WTC11 (cell line): ENCODE measurements at places on chromosomes 3 and 15.

DNA sequence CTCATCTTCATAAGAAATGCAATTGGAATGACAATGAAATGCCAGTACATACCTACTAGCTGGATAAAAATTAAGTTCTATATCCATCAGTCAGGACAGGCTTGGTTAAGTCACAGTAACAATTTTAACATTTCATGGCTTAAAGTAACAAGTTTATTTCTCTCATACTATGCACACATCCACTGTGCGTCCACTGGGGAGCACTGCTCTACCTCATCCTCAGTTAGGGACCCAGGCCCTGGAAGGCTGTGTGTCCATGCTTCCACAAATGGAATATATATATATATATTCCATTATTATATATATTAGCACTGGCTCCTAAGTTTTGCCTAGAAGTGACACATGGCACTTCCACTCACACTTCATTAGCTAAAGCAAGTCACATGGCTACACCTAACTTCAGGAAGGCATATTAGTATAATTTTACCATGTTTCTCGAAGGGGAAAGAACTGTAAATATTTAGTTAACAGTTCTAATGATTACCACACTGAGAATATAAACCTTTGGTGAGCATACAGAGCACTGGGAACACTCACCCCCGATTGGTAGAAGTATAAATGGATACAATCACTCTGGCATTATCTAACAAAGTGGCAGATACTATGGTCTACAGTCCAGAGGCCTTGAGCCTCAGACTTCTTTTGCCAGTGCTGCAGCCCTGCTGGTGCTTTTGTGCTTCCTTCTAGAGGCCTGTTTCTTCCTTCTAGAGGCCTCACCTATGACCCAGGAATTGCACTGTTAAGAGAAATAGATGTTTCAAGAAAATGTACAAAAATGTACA is 28.6 kb downstream of the AP3S2 start:
- no peak for DNase-seq

- DNase-seq, result no peak
Measured at GRCh38 chr3:57816471-57817095, 60.5 kb downstream of the SLMAP start.

DNA sequence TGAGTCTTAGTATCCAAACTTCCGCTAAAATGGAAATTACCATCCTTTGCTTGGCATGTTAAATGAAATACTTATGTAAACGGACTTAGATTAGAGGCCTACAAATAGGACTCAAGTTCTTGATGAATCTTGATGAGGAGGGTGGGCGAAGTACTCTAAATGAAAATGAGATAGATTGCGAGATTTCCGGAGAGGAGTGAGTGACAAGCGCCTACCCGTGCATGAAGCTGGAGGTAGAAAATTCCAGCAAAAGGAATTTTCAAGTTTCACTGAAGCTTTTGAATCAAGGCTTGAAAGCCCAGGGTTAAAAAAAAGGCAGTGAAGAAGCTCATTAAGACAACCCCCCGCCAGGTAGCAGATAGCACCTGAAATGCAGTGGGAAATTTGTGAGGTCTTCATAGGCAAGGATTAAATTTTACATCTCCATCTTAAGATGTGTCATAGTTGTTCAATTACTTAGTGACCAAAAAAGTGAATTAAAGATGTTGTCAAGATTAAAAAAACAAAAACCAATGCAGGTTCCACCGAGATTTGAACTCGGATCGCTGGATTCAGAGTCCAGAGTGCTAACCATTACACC is 655 bp upstream of the RAB11A start:
- no peak for DNase-seq

DNA sequence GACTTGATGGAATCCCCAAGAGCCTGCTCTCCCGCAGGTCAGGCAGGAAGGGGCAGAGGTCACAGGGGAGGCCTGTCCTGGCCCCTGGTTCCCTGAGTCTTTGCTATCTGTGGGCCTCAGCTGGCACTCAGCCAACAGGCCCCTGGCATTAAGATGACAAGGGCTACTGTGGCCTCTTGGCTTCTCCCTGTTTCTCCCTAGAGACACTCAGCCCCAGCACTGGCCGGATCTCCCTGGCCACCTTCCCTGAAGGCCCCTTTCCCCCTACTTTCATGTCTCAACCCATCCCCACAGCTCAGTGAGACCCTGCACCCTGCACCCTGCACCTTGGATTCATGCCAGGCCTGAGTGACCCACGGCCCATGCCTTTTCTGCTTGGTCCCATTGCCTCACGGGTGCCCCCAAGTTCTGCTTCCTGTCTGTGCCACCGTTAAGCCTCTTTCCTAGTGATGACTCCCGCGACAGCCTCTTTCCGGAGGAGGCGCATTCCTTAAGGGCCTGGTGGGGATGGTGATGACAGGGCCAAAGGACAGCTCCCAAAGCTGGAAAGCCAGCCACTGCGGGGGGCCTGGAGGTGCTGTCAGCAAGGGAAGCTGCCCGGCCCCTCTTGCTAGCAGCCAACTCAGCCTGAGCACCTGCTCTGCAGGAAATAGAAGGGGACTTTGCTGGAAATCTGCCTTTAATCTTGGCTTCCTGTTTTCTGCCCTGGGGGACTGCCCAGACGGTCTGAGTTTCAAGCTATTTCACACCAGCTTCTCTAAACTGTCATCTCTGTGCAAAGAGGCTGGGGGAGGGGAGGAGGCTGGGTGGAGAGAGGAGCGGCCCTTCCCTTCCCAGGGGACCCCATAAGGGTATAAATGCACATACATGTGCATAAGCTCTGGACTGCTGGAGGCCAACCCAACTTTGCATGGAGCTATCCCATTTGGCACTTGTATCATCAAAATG is 4.8 kb upstream of the CSK start:
- peak; percentile 56 for DNase-seq

- DNase-seq, result no peak
Measured at GRCh38 chr3:152491922-152492321, 223.2 kb downstream of the MBNL1 start.

- DNase-seq, result no peak
Measured at GRCh38 chr3:172626021-172626640, 84.7 kb downstream of the NCEH1 start.

DNA sequence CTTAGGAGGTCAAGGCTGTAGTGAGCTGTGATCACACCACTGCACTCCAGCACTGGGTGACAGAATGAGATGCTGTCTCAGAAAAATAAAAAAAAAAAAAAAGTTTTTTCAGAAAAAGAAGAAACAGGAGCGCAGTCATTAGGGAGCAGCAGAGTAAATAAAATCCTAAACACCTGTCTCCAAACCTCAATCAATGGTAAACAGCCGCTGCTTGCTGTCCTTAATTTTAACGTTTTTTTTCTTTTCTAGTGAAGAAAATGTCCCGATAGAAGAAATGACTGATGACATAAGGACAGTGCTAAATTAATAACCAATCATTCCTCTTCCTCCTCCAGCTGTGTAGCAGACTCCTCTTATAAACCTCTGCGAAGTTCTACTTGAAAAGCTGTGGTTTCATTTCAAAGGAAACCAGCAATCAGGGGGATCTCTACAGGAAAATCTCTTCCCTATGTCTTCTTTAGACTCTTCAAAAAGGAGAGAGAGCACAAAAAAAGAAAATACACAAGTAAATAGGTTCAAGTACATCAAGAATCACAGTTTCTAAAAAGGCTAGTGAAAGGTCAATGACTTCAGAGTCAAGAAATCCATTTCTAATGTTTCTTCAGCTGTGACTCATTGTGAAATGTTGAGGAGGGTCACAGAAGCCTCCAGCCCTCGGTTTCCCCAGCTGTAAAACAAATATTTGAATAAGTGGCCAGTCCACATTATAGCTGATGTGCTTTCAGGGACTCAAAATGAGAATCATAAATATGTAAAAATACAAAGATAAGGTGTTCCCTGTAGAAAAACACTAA is 127.6 kb downstream of the TMCO5A start:
- no peak for DNase-seq

DNA sequence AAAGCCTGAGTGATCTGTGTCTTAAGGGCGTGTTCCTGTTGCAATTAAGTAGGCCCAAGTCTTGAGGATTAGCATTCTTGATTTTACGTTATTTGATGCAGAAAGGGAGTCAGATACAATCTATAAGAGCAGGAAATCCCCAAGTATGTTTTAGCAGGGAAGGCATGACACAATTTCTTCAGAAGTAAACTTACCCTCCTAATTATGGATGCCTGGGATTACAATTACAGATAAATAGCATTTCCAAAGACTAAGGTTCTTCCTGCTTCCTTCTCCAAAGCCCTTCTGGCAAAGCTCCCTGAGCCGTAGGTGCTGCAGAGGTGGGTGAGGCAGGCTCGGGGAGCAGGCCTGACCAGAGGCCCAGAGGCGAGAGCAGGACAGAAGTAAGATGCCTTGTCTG is 34.9 kb upstream of the ST6GAL1 start:
- no peak for DNase-seq
